GM23338 (cell line): ENCODE measurements at places on chromosomes 2 and 18. TPM values are rescaled to one million over a fixed set of nuclear protein-coding genes. Genes with fewer than 3 reads are reported as not detected.
A peak's percentile ranks its signal among the peaks of the same experiment; 100 is the strongest.

SLC14A1 gene
- 0.21 TPM in 1 of 2 replicates, not detected in the other for total RNA-seq

ERBB4 gene
- 0.73 and 1.4 TPM in 2 replicates for total RNA-seq

METTL8 gene
- 54.4 and 60.9 TPM in 2 replicates for total RNA-seq

ERFE gene
- total RNA-seq: 2.5 and 3.3 TPM in 2 replicates

GREB1 gene
- total RNA-seq: 35.0 and 36.5 TPM in 2 replicates

DYNAP gene
- total RNA-seq: 0.28 and 1.0 TPM in 2 replicates

PCARE gene
- not detected in 2 replicates for total RNA-seq

TUBB8B gene
- total RNA-seq: 1.0 and 3.6 TPM in 2 replicates

C2orf76 gene
- 5.8 and 9.6 TPM in 2 replicates for total RNA-seq

LONRF2 gene
- 0.24 and 0.35 TPM in 2 replicates for total RNA-seq

GRB14 gene
- total RNA-seq: 11.3 and 16.0 TPM in 2 replicates

RIT2 gene
- 0.70 and 1.9 TPM in 2 replicates for total RNA-seq

MYL12B gene
- total RNA-seq: 152 and 165 TPM in 2 replicates

TIGD1 gene
- 6.1 and 7.6 TPM in 2 replicates for total RNA-seq

TRABD2A gene
- 12.1 and 15.7 TPM in 2 replicates for total RNA-seq

DNA sequence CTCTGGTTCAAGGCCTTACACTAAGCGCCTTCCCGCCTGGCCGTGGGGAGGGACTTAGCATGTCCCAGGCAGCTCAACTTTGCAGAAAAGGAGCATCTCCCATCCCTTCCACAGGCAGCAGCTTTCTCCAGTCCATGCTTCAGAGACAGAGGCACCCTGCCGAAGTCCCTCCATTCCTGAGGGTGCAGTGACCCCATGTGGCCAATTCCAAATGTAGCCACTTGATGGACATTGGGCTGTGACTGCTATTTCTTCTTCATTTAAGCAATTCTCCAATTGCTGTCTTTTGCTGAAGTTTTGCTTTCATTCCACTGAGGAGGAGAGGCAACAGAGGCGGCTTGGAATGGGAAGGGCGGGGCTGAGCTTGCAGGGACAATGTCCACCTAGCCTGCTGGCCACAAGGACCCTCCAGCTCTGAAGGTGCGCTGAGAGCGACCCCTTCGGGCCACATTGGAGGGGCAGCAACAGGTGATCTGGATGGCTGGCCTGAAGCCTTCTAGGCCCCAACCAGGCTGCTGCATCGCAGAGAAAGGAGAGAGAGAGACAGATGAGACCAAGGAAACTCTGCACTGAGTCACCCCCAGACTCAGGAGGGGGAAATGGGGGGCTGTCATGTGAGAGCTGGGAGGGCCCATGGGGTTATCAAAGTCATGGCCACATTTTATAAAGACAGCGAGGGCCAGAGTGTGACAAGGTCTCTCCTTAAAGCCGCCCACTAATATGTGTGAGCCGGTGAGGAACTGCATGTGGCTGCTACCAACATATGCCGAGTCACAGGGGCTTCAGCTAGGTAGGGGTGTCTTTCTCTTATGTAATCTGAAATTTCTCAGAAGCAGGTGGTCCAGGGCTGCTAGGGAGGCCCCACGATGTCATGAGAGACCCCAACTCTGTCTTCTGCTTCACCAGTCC, 61.3 kb downstream of the LONRF2 start:
- DNase-seq: peak; percentile 86
- no peaks in the 10 kb centered on the region for H3K27me3 ChIP-seq
- no peak overlapping the region for H3K27ac ChIP-seq
- no peak overlapping the region for H3K4me3 ChIP-seq

GRCh38 chr18:46333431-46334135, 229.4 kb downstream of the HAUS1 start:
- no peak overlapping the region for H3K27ac ChIP-seq
- peaks cover 38% of the 10 kb centered on the region for H3K4me1 ChIP-seq
- DNase-seq: peak; percentile 69
- H3K27me3 ChIP-seq: peaks cover 38% of the 10 kb centered on the region
- peak overlapping the region; percentile 87 for H3K4me3 ChIP-seq
- no peaks in the 10 kb centered on the region for H3K36me3 ChIP-seq

DNA sequence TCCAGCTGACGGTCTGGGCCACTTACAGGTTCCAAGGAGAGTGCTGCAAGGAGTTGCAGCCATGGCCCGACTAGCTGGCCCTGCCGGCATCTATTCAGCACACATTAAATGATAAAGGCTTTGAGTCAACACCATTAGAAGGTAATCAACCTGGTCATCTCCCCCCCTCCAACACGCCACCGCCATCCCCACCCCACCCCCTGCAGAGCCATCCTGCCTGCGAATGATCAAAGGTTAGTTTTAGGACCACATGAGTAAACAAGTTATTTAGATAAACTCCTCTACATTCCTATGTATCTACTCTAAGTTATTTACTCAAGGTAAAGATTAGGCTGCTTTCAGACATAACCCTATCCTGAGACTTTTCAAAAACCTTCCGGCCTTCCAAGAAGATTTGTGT, 349.3 kb upstream of the SLC39A10 start:
- peaks cover 46% of the 10 kb centered on the region for H3K27me3 ChIP-seq
- no peak overlapping the region for H3K27ac ChIP-seq
- peak; percentile 76 for DNase-seq
- H3K4me1 ChIP-seq: peaks cover 52% of the 10 kb centered on the region
- no peaks in the 10 kb centered on the region for H3K36me3 ChIP-seq

DNA sequence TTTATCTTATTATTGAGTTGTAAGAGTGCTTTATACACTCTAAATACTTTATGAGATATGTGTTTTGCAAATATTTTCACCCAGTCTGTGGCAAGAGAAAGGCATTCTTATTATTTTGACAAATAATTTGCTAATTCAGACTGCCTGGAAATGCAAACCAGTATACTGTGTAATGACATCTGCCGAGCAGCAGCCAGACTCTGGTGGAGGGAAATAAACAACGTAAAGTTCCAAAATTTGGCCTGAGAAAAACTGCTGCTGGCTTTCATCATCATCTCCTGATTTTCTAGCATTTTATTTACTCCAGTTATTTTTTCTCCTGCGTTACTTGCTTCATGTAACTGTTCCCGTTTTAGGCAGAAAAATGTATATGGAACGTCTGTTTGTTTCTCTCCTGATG, 161.6 kb downstream of the RNF152 start:
- H3K27me3 ChIP-seq: no peaks in the 10 kb centered on the region
- no peak overlapping the region for H3K4me3 ChIP-seq
- H3K4me1 ChIP-seq: no peaks in the 10 kb centered on the region
- no peak for DNase-seq

GRCh38 chr18:12302391-12303147, 5.5 kb upstream of the TUBB6 start:
- H3K4me1 ChIP-seq: peaks cover 19% of the 10 kb centered on the region
- no peaks in the 10 kb centered on the region for H3K36me3 ChIP-seq
- peaks cover 30% of the 10 kb centered on the region for H3K27me3 ChIP-seq
- no peak for DNase-seq

- H3K4me1 ChIP-seq: no peaks in the 10 kb centered on the region
- H3K27ac ChIP-seq: no peak overlapping the region
- H3K36me3 ChIP-seq: no peaks in the 10 kb centered on the region
- no peaks in the 10 kb centered on the region for H3K27me3 ChIP-seq
- DNase-seq: peak; percentile 20
These were observed 297.5 kb upstream of the RGPD4 start for GRCh38 chr2:107529146-107529545.

GRCh38 chr18:69021211-69021805, 223.4 kb downstream of the CCDC102B start:
- H3K4me3 ChIP-seq: no peak overlapping the region
- no peaks in the 10 kb centered on the region for H3K36me3 ChIP-seq
- no peak for DNase-seq

DNA sequence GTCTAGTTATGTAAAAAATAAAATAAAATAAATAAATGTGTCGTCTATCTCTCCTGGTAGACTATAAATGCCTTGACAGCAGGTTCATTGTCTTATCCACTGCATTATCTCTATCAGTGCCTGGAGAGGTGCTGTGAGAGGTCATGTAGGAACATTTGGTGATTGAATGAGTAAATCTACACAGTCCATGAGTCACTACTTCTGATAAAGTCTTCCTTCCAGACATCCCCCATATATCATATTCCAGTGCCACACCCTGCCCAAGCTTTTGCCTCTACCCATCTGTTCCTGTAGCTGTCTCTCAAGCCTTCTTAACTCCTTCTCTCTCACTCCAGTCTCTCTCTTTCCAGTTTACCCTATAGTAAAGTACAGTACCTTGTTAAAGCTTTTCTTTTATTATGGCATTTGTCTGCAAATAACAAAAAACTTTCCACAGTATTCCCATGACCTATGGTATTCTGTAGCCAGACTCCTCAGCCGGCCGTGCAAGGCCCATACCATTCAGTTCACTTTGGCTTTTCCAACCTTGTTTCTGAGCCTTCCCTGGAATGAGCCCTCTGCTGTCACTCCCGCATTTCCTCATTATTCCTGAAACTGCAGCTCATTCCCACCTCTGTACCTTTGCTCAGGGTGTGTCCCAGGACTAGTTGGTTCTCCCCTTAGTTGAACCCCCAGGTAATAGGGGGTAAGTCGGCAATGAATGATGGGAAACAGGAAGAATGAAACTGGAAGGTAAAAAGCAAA, 37.5 kb downstream of the ANXA4 start:
- no peak overlapping the region for H3K4me3 ChIP-seq
- H3K4me1 ChIP-seq: peaks cover 49% of the 10 kb centered on the region
- no peak for DNase-seq
- peak overlapping the region; percentile 30; the same call in 1 of the 2 replicates for H3K27ac ChIP-seq
- no peaks in the 10 kb centered on the region for H3K27me3 ChIP-seq

DNA sequence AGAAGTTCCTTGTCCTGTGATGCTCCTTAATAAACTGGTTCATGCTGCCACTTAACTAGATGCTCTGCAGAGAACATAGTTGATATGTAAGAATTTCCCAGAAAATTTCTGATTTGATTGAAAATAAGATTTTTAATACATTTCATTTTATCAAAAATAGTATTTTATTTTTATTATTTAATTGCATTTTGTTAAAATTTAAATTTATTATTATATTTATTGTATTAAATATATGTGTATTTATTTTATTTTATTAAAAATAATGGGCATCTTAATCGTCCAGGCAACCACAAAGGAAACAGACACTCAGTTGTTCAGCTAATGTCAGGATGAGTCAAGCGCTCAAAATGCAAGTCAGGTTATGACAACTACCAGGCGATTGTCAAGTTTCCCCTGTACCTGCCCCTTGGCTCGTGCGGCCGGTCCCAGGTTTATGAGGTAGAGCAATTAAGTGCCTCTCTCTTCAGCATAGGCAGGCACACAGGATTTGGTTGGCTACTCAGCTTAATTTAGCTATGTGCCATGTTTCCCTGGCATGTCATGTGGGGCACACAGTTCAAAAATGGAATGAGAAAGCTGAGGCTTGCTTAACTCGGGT, 361.2 kb downstream of the RND3 start:
- no peak overlapping the region for H3K27ac ChIP-seq
- no peaks in the 10 kb centered on the region for H3K36me3 ChIP-seq
- no peak for DNase-seq
- no peaks in the 10 kb centered on the region for H3K27me3 ChIP-seq

GRCh38 chr2:216842636-216843035, 17.2 kb downstream of the TNP1 start:
- H3K4me3 ChIP-seq: no peak overlapping the region
- H3K36me3 ChIP-seq: no peaks in the 10 kb centered on the region
- H3K27me3 ChIP-seq: no peaks in the 10 kb centered on the region

DNA sequence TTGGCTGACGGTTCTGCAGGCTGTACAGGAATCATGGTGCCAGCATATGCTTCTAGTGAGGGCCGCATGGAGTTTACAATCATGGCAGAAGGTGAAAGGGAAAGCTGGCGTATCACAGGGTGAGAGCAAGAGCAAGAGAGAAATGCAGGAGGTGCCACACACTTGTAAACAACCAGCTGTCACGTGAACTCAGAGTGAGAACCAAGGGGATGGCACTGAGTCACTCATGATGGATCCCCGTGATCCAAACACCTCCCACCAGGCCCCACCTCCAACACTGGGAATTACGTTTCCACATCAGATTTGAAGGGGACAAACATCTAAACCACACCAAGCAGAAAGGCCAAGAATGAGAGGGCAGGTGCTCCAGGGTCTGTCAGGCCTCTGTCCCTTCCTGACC, 185.0 kb upstream of the PID1 start:
- H3K36me3 ChIP-seq: no peaks in the 10 kb centered on the region
- H3K4me3 ChIP-seq: no peak overlapping the region
- no peaks in the 10 kb centered on the region for H3K4me1 ChIP-seq
